ENCODE measurements at places on chromosomes 12 and 14.

DNA sequence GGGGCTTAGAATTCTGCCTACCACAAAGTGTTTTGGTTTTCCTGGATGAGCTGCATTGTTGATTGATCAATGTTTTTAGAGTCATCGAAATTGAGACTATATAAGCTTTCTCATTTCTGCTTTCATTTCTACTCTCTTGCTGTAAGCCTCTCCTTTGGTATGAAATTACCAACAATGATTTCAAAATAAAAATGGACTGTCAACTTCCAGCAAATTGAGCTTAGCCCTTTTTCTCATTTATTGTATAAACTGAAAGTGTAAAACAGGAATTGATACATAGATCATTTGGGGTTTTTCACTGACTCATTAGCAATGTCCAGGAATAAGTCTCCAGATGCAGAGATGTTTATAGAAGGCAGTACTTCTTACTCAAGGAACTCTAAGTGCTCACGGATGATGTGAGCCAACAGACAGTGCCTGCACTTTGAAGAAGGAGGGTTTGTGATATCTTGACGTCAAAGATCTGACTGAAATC lies 20.0 kb upstream of the PCNX1 start:
- DNase-seq: no peak

DNA sequence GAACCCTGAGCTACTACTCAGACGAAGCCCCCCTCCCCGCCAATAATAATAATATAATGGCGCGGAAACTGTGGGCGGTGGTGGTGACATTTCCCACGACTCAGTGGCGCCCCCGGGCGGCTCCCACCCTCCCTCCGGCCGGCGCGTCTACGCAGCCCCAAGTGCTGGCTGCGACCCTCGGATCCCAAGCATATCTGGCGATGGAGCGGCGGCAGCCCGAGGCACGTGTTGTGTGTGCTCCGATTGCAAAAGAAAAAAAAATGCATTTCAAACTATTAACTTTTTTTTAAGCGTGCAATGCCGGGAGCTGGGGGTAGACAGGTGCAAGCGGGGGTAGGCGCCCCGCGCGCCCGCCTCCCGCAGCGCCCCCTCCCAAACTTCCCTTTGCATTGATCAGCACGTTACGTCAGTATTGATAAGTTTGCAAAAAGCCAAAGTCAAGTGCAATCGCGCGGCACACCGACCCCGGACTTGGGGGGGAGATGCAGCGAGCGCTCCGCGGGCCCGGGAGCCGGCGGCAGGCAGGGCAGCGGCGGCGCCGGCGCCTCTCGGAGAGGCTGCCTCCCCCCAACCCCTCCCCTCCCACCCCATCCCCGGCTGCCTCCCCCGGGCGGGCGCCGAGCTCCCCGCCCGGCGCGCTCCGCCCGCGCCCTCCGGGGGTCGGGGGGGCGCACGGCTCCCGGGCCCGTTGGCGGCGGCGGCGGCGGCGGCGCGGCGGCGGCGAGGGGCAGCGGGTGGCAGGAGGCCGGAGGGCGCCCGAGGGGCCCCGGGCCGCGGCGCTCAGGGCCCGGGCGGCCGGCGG lies 113.1 kb upstream of the MYL2 start:
- no peak for DNase-seq

DNA sequence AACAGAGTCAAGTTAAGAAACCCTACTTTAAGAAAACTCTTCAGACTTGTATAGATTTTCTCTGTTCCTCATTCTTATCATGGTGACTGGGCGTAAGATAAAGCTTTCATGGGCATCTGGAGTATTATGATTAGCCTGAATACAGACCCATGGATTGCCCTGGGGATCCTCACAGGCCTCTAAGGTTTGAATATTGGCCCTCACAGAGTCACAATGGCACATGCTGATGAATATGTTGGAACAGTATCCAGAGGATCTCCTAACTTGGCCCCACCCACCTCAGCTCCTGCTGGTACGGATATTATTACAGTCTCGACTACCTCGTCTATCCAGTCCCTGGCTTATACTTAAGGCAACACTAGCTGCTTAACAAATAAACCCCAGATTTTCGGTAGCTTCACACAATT lies 8.1 kb downstream of the OSBPL8 start:
- no peak for DNase-seq

GRCh38 chr14:69408331-69408960 lies 10.0 kb downstream of the SLC39A9 start:
- DNase-seq: no peak

GRCh38 chr14:100332797-100333196 lies 9.7 kb downstream of the SLC25A47 start:
- no peak for DNase-seq

- no peak for DNase-seq
Measured at GRCh38 chr14:98477935-98478334, 794.1 kb downstream of the BCL11B start.

DNA sequence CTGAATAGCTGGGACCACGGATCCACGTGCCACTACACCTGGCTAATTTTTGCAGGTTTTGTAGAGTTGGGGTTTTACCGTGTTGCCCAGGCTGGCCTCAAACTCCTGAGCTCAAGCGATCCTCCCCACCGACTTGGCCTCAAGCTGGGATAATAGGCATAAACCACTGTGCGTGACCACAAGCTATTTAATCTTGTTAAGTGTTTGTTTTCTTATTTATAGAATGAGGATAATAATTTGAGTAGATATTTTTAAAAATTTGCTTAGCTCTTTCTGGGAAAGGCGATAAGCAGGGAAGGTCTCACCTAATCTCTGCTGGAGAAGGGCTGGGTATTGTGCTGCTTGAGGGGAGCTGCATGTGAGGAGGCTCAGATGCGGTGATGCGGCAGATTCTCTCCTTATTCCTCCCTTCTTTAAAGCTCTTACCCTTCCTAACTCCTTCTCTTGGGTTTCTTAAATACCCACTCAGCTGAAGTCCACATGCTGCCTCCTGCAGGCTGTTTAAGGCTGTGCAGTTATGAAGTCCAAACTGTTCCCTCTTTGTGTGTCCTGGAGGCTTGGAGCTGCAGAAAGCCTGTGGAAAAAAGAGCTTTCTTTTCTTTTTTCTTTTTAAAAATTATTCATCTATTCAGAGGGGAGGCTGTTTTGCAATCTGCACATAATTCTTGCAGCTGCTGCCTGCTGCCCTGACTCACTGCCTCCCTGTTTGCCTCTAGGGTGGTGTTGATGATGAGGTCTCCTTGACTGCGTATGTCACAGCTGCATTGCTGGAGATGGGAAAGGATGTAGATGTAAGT lies 37.9 kb downstream of the A2ML1 start:
- DNase-seq: no peak

DNA sequence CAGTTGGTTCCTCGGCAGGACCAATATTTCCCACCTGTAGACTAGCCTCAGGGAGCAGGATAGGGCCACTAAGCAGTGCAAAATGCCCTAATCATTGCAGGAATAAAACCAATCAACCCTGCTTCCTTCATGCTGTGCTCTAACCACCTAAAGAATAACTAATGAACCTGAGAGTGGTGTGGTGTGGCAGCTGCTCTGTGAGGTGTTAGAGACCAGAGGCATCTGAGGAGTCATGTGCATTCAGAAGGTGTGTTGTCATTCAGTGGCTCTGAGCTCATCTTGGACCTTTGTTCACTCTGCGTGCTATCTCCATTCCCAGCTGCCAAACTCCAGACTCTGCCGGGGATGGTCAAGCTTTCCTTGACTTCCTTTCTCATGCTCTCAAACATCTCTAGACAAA lies 136.7 kb upstream of the EGLN3 start:
- DNase-seq: no peak

DNA sequence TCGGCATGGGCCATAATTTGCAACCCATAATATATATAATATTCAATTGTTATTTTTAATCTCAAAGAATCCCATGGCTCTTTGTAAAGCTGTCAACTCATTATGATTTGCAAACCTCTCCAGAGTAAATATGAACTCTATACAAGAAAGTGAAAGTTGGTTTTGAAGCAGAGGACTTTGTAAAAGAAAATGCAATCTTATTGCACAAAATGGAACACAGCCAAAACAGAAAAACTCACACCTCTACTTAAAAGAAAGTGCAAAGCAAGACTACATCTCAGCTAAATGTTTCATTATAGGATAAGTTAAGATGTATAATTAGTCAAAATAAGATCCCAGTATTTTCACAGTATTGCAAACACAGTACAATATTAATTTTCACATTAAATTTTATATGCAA lies 111.2 kb upstream of the FLRT2 start:
- DNase-seq: no peak

- no peak for DNase-seq
Measured at GRCh38 chr12:57756406-57757341, 1.8 kb downstream of the MARCHF9 start.

DNA sequence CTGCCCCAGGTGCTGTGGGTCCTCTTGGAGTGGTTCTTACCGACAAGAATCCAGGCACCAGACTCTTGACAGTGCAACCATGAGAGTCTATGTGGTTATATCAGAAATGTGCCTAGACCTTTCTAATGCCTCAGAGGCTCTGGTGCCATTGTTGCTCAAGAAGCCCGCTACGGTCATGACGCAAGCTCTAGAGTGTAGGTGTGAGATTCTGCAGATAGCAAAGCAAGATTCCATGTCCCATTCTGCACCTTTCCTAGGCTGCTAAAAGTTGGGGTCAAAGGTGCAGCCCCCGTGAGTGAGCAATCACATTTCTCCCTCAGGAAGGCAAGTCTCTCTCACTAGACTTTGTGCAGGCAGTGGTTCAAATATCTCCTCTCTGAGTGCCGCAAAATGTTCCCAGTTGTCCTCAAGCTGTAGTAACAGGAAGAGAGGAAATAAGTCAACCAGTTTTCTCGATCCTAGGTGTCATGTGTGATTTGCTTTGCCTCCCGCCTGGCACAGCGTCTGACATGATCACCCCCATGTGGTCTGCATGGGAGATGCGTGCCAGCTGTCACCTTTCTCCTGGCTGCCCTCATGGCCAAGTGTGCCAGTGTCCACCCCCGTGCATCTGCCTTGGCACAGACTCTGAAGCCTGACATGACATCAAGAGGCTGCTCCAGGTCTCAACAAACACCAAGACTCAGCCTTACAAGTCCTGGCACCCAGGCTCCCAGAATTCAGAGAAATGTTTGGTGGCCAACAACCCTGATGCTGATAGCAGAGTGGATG lies 122.5 kb upstream of the COCH start:
- no peak for DNase-seq

- DNase-seq: no peak
Measured at GRCh38 chr12:38154096-38155019, 162.2 kb upstream of the ALG10B start.

DNA sequence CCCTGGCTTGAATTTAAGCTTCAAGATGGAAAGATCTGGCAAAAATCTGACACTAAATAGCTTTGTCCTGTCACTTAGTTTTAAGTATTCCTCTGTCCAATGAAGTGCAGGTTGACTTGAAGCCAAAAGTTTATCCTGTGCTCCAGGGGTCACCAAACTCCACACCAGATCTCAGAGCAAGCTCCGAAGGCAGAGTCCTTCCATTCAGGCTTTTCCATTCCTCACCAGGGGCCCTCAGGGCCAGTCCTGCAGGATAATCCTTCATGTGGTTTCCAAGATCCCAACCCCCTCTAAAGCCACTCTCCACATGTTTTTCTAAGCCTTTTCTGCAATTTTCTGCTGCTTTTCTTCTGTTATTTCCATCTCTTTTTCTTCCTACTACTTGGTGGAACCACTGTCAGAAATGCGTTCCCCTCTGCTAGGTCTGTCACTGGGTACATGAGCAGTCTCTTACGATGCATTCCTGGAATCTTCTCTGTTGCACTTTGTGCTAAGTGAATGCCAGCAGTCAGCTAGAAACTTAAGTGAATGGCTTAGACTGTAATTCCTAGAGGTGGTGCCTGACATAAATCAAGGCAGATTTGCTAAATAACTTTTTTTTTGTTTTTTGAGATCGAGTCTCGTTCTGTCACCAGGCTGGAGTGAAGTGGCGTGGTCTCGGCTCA lies 251.4 kb downstream of the MSRB3 start:
- no peak for DNase-seq

GRCh38 chr12:130334399-130334798 lies 3.3 kb upstream of the PIWIL1 start:
- DNase-seq: no peak

- peak; percentile 27 for DNase-seq
Measured at GRCh38 chr14:68408680-68409079, 384.2 kb downstream of the ZFP36L1 start.

- no peak for DNase-seq
Measured at GRCh38 chr12:109671502-109671901, 42.1 kb upstream of the FAM222A start.

GRCh38 chr14:33642691-33643244 lies 308.1 kb downstream of the EGLN3 start:
- DNase-seq: no peak

GRCh38 chr12:110869026-110869425 lies 22.2 kb downstream of the CCDC63 start:
- DNase-seq: no peak

- DNase-seq: no peak
Measured at GRCh38 chr12:27975222-27976136, 2.9 kb upstream of the PTHLH start.

DNA sequence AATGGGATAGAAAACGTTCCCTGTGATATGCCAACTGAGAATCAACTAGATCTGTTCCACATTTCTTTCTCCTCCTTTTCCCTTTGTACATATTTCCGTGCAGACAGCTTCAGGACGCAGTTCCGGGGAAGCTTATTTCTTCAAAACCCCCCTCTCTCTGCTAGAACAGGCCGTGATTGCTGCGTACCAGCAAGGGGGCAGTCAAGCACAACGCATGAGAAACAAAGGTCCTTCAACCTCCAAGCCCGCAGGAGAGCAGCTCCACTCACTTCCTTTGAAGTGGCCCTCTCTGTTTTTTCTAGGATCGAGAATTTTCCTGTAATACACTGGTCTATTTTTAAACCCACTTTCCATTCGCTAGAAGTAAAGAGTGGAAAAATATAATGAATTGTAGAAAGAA lies 80.8 kb downstream of the ZNF664 start:
- DNase-seq: no peak

DNA sequence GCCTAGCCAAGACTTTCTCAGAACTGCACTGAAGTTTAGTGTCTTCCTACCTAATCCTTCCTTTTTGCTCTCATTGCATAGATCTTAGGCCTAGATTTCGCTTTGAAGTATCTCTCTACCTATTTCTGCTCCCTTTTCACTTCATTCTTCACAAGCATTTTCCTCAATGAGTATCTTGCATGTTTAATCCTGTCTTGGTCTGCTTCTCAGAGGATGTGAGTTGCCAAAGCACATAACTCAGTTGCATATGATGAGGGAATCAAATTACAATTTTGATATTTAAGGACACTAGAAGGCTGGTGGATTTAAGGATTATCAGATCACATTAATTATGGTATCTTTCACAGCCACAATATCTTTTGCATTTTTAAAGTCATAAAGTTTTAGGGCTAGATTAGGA lies 195.5 kb upstream of the DAAM1 start:
- no peak for DNase-seq

DNA sequence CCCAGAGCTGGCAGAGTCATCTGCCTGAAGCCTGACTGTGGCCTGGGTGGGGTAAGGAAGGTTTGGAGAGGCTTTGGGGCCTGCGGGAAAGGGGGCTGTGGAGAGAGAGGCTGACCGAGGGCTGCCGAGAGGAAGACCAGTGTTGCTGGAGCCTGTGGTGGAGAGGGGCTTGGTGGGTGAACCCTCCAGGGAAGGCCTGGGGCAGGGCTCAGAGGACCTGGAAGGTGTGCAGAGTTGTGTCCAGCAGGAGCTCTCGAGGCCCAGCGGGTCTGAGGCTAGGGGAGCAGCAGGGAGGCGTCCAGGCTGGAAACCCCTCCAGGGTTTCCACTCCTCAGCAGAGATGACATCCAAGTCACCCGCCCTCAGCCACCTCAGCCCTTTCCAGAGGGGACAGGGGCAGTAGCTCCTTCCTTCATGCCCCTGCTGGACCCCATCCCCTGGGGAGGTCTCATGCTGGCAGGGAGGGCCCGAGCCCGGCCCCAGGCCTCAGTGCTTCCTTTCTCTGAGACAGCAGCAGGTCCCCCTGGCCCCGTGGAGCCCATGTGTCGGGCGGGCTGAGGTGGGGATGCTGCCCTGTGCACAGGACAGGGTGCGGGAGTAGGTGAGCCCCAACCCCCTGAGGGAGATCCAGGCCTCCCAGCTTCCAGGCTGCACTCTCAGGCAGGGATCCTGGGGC lies 8.4 kb downstream of the CEP170B start:
- no peak for DNase-seq

Data from RKO (cell line).